ENCODE measurements at places on chromosomes 5 and 9.

GRCh38 chr5:139049780-139050179, 148.4 kb downstream of the SIL1 start:
- DNase-seq, result no peak

- DNase-seq, result no peak
Measured at GRCh38 chr5:111231119-111231518, 6.9 kb downstream of the CAMK4 start.

DNA sequence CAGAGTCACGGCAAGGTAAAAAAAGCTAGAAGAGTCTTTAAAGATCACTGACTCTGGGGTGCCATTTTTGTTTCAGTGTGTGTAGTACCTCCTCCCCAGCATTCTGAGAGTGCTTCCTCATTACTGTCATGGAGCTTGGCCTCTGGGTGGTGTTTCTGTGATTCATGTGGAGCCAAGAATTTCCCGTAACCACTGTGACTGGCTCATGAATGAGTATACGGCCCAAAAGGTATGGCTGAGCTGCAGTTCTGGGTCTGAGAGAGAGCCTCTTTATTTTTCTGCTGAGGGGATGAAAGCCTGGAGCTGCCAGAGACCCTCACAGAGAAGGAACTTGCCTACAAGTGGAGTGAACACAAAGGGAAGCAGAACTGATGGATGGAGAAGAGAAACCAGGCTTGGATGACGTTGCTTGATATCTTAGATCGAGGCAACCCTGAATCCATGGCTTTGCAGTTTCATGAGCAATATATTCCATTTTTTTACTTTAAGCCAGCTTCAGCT, 85.6 kb downstream of the PTTG1 start:
- no peak for DNase-seq

DNA sequence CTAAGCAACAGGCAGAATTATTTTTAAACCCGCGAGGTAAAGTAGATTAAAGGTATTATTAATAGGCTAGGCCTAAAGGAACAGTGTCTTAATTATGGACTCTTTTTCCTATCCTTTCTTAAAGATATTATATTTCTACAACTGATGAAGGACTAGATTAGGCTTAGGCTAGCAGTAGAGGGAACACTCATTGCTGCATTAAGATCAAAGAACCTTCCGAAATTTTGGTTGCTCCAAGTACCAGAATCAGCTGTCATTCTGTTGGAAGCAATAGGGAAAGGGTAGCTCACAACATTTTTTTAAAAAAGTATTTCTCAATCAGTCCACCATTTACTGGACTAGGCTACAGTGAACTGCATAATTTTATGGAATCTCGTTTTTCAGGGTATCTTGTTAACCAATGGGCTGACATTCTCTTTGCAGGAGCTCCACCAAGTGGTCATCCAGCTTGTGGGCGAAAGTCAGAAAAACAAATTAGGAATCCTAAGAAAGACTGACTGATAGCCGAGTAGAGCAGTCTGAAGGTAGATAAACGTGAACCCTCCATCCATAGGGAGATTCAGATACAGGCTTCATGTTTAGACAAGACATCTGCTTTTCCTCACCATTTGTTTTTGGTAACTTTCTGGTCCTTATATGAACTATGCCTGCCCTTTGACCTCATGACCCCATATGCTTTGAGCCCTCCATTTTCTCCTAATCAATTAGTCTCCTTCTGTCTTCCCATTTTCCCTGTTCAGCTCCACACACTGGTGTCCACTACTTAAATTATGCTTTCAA, 103.6 kb upstream of the CHD1 start:
- DNase-seq, result no peak

GRCh38 chr9:22354699-22355384, 91.8 kb upstream of the DMRTA1 start:
- DNase-seq, result no peak

DNA sequence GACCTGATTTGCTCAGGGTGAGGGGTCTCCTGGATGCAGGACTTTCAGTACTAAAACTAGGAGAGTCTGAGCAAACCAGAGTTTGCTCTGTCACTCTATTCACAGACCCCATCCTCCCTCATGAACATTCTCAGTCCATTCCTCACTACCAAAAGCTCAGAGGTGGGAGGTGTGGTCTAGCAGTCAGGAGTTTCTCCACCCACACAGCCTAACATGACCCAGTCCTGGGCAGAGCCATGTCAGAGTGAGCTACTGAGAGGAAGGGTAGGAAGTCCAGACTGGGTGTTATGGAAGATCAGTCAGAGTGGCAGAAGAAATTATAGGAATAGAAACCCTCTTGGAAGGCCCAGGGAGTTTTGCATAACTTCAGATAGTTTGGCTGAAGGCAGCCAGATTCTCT, 113.3 kb upstream of the GRAMD2B start:
- DNase-seq, result no peak

- DNase-seq, result no peak
Measured at GRCh38 chr9:22211588-22212360, 202.7 kb upstream of the CDKN2B start.

DNA sequence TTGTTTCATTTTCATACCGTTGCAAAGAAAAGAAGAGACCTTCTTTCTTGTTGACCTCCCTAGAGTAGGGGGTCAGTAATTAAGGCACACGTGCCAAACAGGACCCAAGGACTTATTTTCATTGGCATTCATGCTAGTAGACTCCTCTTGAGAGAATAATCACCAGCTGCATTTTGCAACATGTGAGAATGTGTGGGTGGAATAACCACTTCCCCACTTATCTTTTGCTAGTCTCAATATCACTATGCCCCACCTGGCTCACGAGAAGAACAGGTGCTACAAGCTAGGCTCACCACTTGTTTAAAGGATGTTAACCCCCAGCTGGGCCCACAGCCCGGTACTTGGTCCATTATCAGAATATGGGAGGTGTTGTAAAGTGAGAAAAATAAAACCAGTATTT, 460.7 kb upstream of the MEF2C start:
- DNase-seq, result no peak

DNA sequence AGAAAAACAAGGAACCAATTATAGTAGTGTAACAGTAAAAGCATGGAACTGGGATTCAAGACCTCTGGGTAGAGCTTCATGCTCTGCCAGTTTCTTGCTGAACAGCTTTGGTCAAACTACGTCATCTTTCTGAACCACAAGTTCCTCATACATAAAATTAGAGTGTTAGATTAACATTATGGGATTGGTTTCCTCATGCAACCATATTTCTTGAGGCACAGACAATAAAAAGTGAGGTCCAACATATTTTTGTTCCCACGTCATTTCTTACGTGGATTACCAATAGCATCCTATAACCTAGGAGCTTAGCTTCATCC, 354.8 kb downstream of the TMEM232 start:
- no peak for DNase-seq

- no peak for DNase-seq
Measured at GRCh38 chr9:115395511-115396021, 277.6 kb upstream of the TNC start.

- DNase-seq, result no peak
Measured at GRCh38 chr9:116005205-116005604, 148.4 kb upstream of the PAPPA start.

DNA sequence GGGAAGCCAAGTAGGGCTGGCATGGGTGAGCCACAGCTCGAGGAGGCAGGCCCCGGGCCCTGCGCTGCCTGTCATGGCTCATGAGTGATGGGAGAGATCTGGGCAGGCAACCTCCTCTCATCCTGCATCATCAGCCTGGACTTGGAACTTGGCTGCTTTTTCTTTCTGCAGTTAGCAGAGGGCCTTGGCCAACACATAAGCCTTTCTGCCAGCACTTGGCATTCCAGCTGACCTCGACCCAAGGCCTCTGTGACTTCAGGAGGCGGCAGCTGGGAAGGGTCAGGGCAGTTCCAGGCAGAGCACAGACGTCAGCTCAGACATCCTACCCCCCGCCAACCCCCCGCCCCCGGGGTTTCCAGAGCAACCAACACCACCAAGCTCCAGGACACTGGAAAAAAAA, 7.6 kb downstream of the S1PR3 start:
- DNase-seq, result no peak

DNA sequence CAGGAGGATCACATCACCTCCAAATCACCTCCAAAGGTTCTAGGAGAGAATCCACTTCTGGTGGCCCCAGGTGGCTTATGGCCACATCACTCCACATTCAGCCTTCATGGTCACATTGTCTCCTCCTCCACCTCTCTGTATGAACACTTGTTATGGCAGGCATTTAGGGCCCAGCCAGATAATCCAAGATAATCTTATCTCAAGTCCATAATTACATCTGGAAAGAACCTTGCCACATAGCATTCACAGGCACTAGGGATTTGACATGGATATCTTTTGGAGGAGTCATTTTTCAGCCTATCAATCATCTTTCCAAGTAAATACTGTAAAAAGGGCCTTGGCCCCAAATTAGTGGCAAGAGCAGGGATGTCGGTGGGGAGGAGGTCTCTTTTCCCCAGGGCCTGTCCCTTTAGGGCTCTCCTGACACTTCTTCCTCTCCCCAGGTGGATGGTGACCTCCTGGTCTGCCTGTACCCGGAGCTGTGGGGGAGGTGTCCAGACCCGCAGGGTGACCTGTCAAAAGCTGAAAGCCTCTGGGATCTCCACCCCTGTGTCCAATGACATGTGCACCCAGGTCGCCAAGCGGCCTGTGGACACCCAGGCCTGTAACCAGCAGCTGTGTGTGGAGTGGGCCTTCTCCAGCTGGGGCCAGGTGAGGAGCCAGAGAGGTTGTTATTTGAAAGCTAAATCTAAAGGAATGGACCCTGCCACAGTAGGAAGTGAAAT, 140.9 kb downstream of the SAXO1 start:
- DNase-seq, result no peak

GRCh38 chr5:150458802-150459557, 9.4 kb upstream of the RPS14 start:
- DNase-seq, result no peak

GRCh38 chr9:125430161-125431011, 168.8 kb downstream of the GAPVD1 start:
- DNase-seq, result no peak

- DNase-seq, result no peak
Measured at GRCh38 chr5:89968958-89969381, 440.6 kb downstream of the CETN3 start.

DNA sequence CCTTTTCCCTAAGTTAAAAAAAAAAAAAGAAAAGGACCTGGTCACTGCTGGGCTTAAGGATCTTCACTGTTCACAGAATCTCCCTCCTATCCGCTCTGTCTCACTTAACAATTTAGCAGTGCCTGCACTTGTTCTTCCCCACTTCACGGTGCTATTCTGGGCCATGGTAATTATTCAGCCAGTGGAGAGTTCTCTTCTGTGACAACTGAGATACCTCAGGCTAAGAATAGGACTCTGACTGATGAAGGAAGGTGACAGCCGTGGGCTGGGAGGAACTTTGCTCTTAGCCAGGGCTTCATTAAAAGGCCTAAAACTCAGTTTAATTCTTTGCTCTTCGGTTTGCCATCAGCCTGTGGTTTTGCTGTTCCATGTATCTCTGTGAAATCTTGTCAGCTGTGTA, 51.9 kb upstream of the ENTREP1 start:
- DNase-seq, result no peak

DNA sequence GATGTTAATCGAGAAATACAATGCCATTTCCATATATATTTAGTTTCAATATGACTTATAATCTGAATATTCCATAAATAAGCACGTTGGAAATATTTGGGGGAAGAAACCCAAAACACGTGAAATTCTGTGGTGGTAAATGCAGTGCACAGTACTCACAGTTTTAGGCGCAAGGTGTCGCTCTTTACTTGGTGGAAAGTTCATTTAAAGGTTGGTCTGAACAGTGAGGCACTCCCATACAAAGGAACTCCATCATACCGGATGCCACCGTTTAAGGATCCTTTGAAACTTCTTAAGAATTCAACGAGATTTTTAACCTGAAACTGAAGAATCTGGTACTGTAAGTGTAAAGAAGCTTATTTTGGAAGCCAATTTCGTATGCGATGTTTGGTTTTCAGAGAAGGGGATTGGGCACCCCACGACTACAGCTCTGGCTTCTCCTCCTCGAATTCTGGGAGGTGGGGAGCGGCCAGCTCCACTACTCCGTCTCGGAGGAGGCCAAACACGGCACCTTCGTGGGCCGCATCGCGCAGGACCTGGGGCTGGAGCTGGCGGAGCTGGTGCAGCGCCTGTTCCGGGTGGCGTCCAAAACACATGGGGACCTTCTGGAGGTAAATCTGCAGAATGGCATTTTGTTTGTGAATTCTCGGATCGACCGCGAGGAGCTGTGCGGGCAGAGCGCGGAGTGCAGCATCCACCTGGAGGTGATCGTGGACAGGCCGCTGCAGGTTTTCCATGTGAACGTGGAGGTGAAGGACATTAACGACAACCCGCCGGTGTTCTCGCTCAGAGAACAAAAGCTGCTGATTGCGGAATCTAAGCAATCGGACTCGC, at the start of gene PCDHA11:
TSS of gene PCDHA11 (plus strand) at position 237 of the 834 bp plus-strand sequence. CDS start at position 384, 147 bp downstream.
- no peak for DNase-seq

DNA sequence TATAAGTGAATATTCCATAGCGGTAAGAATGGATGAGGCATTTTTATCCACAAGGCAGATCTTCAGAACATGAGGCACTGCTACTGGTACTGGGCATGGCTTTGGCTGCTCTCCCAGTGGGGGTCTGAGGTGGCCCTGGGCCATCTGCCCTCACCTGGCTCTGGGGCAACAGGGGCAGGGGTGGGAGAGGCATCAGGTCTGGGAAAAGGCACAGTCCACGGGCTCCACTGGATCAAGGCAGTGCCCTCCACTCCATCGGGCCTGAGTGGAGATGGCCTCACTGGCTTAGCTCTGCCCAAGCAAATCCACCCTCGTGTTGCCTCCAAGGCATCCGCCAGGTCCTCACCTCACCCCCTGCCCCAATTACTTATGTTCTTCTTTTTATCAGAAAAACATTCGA, 10.9 kb upstream of the NKD2 start:
- DNase-seq, result no peak

DNA sequence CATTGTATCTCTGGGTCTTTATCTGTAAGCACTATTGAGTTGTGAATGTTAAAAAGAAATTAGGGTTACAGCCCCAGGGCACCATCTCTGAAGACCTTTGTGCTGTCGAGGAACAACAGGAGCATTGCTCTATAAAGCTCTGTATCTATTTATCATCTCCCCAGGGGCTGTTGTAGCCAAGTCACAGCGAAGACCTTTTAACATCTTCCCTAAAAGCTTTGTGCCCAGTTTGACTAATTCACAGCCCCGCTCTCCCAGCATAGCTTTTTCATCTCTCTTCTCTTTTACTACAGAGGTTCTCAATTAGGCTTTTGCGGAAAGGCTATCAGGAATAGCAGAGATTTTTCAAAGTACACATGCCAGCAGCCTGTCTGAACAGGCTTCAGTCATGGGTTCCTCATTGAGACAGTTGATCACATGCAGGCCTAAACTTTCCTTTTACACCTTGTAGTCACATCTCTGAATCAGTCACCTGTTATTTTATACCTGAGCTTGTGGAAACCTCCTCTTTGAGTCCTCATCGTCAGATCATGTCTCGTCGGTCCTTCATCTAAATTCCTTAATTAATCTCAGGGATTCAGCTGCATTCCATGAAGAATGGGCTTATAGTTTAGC, 140.5 kb downstream of the NPR3 start:
- no peak for DNase-seq
